ENCODE measurements at places on chromosomes 11 and 22. TPM values are rescaled to one million over a fixed set of nuclear protein-coding genes. Genes with fewer than 3 reads are reported as not detected.

Gene ARHGAP42
- 12.0 TPM for total RNA-seq

Gene NAALADL1
- 3.5 TPM for total RNA-seq

Gene DDIAS
- 0.22 TPM for total RNA-seq

Gene CYB5R2
- total RNA-seq, result 1.7 TPM

Gene POU2AF2
- not detected for total RNA-seq

Gene MYO18B
- 254 TPM for total RNA-seq

Gene HBD
- 4.4 TPM for total RNA-seq

Gene CSNK2A3
- 1.6 TPM for total RNA-seq

Gene SLC22A6
- total RNA-seq, result not detected

Gene A4GALT
- 97.7 TPM for total RNA-seq

Gene SLC25A45
- total RNA-seq, result 10.5 TPM

- no peak for DNase-seq
These were observed 296.1 kb downstream of the RAB38 start for GRCh38 chr11:87879118-87879517.

DNA sequence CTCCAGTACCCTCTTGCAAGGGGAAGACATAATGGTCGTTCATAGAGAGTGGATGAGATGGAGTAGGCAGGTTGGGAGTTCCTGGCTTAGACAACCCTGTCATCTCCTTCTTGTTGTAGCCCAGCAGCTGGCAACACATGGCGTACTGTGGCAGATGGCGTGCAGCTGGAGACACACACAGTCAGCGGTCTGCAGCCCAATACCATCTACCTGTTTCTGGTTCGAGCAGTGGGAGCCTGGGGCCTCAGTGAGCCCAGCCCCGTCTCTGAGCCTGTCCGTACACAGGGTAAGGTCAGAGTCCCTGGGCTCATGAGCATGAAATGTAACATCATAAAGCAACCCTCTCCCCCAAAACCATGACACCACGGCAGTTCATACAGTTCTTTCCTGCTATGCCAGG, 8.7 kb downstream of the ROBO3 start:
- DNase-seq, result no peak

DNA sequence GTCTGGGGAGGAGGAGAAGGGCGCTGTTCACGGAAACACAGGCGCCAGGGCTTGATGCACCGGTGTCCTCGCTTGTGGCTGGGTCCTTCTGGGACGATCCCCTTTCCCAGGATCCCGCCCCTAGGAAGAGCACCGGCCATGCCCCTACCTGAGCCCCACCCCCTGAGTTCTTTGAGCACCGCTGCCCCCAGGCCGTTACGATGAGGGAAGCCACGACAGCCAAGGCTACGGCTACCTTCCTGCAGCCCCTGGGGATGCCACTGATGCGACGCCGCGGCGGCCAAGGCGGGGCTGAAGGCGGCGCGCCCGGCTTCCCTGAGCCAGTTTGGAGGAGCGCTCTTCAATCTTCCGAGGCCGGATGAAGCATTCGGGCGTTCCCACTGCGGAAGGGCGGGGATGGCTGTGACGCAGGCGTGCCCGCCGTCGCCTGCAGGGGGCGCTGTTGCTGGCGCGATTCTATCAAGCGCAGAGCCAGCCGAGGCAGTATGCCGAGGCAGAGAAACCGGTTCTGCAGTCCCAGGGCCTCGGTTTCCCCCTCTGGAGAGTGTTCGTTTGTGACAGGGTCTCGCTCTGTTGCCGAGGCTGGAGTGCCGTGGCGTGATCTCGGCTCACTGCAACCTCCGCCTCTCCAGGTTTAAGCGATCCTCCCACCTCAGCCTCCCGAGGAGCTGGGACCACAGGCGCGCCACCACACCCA, 9.7 kb upstream of the NEFH start:
- no peak for DNase-seq

DNA sequence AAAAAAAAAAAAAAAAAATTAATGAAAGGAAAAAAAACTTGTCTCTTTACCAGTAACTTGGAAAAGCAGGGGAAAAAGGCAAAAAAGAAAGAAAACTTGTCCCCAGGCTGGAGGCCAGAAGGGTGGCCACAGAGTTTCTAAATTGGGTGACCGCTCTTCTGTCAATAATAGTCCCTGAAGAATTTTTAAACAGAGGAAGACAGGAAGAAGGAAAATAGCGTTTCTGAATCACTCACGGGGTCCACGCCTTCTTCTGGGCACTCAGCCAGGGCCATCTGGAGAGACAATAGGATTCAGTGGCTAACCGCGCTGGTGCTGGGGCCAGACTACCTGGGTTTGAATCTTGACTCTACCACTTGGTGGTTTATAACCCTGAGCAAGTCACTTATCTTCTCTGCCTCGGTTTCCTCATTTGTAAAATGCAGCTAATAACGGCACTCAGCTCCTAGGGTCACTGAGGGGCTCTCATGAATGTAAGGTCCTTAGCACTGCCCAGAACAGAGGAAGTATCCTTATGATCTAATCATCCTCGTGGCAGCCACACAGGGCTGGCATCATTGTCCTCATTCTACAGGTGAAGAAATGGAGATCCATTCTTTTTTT, 7.0 kb downstream of the C11orf86 start:
- peak; percentile 91 for DNase-seq

DNA sequence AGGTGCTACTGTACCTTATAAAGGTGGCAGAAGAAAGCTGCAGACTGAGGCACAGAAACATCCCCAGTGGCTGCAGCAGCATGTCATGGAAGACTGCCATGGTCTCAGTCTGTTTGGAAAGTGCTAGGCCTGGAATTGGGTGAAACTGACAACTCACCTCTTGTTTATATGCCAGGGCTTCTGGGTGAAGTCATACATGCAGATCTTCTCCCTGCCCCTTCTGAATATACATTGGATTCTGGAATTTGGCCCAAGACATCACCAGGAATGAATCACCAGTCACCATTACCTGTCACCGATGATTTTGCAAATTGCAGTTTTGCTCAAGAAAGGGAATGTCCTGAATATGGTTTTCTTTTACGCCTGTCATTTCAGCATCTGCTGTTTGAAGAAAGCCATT, at the start of gene PLET1:
Gene PLET1 (minus strand): TSS at position 371 of the 400 bp plus-strand sequence. CDS start 271 bp downstream, at position 100.
- DNase-seq, result no peak

- DNase-seq, result no peak
These were observed 256.9 kb downstream of the SOX6 start for GRCh38 chr11:16099343-16099900.

DNA sequence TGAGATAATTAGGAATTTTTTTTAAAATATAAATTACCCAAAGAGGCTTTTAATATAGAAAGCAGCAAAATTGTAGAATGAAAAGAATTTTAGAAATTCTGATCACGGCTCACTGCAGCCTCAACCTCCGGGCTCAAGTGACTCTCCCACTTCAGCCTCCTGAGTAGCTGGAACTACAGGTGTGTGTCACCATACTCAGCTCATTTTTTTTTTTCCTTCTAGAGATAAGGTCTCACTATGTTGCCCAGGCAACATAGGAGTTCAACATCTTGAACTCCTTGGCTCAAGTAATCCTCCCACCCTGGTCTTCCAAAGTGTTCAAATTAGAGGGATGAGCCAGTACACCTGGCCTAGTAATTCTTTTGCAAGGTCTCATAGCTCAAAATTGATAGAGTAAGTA, 76.7 kb downstream of the ATG16L2 start:
- DNase-seq, result no peak

DNA sequence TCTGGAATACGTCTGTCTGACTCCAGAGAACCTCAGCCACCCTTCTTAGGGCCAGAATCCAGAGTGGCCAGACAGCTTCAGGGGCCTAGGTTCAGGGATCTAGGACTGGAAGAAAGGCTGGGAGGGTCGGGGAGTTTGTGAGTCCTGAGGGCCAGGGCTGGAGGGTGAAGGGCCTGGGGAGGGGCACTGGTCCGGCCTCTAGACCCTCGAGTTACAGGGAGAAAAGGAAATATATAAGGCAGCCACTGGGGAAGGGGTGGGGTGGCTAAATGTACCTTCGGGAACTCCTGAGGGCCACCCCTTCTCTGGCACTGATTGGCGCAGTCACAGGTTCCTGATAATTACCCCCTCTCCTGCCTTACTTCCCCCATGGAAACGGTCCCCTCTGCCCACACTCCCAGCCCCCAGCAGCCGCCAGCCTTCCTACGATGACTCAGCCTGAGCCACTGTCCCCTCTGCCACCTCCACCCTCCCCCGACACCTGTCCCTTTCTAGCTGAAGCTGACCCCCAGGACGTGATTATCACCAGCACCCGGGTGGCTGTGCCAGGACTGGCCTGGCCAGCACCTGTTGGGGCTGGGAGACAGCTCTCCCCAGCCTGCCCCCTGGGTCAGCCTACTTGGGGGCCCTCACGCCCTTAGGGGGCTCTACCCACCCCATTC, 26.4 kb downstream of the MB start:
- no peak for DNase-seq

DNA sequence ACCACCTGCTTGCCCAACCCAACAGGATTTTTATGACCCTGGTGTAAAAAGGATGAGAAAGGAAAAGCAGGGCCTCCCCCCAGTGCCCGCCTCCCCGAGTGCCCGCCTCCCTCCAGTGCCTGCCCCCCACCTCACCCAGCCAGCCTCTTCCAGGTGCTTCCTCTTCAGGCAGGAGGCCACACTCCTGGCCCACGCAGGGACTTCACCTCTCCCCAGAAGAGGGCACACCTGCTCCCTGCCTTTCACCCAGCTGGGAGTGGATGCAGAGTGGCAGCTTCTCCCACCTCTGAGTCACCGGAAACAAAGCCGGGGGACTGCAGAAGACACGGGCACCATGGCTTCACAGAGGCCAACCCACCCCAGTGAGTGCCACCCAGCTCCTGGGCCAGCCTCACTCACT, 16.1 kb downstream of the CPT1A start:
- no peak for DNase-seq

DNA sequence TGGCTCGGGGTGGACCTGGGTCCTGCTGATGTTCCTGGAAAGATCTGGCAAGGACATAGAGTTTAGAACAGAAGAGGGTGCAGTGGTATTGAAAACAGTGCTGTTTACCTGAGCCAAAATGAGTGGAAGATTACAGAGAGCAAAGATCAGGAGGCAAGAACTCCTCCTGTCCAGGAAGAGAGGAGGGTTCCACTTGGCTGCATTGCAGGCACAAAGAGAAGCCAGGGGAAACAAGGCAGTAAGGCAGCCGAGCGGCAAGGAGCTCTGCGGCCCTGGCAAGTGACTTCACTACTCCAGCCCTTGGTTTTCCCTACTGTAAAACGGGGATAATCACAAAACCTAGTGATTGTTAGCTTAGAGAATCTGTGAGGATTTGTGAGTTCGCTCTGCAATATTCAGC, 3.7 kb upstream of the PACSIN2 start:
- DNase-seq, result no peak

GRCh38 chr22:46524203-46524740, 13.1 kb downstream of the CELSR1 start:
- DNase-seq, result no peak

DNA sequence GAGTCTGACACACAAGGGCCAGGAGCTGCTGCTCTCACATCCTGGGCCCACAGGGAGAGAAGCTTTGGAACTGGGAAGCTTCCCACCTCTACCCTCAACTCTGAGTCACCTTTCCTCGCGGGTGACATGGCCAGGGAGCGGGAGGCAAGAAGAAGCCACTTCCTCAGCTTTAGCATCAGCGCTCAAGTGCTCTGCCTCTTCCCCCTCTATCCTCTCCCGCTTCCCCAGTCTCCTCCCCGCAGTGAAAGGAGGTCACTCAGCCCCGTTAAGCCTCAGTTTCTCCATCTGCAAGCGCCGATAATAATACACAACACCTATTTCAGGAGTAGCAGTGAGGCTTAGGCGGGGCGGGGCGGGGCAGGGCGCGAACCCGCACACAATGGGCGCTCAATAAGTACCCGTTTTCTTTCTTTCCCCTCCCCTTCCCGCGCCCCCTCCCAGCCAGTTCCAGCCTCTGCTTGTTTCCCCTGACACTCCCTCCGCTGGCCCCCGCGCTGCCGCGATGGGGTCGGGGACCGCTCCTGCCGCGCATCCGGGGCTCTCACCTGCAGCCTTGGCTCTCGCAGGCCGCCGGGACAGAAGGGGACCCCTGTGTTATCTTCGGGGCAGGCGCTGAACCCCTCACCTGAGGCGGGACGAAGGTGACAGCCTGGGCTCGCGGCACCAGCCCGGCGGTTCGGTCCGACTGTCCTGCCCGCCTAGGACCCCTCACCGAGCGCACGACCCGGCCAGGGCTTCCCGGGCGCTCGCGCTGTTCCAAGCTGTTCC, 892 bp downstream of the GDPD5 start:
- no peak for DNase-seq

DNA sequence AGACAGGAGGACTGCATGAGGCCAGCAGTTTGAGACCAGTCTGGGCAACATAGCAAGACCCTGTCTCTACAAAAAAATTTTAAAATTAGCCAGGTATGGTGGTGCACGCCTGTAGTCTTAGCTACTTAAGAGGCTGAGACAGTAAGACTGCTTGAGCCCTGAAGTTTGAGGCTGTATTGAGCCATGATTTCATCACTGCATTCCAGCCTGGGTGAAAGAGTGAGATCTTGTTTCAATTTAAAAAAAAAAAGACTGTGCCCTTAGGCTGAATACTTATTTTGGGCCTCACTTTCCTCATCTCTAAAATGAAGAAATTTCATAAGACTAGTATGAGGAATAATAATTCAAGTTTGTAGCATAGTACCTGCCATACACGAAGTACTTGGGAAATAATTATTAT, 6.9 kb downstream of the AQP11 start:
- no peak for DNase-seq

DNA sequence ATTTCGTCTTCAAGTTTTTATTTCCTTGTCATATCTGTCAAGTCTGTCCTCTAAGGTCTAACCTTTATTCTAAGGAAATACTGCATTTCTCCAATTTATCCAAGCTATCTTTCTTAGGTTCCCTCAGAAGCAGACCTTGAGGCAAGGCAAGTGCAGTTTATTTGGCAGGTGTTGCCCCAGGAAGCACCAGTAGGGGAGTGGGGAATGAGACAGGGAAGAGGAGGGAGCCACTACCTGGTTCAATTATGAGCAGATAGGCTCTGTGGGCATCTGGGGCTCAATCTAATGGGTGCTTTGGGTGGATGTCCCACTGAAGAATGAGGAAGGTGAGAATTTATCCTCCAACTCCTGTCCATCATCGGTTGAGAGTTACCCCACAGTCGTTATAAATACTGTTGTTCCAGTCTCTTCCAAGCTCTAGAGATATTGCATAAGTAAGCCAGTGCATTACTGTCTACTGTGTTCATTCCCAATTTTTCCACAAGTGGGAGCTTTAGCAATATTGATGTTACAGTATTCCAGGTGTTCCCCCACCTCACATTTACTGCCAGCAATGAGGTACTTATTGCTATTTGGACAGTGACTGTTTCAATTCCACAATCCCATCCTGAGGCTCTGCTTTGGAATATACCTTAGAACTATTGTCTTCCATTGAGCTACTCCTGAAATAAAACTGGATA, 154.9 kb upstream of the CEP126 start:
- no peak for DNase-seq

GRCh38 chr22:36315325-36315724, 62.4 kb downstream of the APOL1 start:
- DNase-seq, result no peak
